NCI-H510A (cell line): ENCODE measurements at places on chromosomes 13 and 19.
A peak's percentile ranks its signal among the peaks of the same experiment; 100 is the strongest.

DNA sequence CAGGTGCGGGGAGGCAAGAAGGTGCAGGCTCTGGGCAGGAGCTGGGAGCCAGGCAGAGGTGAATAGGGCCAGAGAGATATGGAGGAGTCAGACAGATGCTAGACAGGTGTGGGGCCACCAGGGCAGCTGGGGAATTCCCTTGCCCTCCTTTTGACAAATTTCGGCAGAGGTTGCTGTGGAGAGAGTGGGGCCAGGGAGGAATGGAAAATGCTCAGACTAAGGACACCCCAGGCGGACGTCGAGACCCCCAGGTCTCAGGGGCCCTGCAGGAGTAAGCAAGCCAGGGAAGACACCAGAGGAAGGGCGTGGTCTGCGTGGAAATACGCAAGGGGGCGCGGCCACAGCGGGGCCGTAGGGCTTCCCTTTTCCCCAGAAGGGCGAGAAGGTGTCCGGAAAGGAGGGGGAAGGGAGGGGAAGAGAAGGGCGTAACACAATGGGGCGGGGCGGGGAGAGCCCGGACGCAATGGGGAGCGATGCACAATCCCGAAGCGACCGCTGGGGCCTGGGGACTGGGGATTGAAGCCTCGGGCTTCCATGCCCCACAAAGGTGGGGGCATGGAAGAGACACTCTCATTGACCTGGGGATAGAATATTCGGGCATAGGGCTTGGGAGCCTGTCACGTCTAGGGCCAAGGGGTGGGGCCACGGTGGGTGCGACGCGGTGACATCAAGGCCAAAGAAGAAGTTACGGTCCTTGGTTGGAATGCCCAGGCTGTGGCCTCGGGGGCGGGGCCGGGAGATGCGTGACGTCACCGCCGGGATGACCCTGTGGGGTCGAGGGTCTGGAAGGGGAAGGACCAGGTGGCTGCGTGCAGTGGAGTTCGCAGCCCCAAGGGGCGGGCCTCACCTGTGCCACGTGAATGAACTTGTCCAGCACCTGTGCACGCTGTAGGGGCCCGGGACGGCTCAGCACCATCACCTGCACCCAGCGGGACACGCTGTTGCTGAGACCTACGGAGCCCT, 8.2 kb downstream of the RASGRP4 start:
- peak; percentile 23 for DNase-seq

DNA sequence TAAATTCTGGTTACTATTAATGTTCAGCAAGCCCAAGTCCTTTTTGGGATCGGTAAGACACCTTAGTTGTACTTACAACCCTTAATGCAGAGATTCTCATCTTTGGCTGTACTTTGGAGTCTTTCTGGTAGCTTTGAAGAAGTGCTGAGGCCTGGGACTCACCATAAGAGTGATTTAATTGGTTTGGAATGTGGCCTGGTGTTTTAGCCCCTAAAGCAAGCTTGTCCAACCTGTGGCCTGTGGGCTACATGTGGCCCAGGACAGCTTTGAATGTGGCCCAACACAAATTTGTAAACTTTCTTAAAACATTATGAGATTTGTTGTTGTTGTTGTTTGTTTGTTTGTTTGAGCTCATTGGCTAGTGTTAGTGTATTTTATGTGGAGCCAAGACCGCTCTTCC, 215.3 kb downstream of the ZIC5 start:
- DNase-seq, result no peak

- DNase-seq, result no peak
Measured at GRCh38 chr19:51824281-51825005, 29.5 kb downstream of the FPR3 start.

GRCh38 chr19:29075149-29075548, 137.8 kb downstream of the UQCRFS1 start:
- DNase-seq, result no peak

DNA sequence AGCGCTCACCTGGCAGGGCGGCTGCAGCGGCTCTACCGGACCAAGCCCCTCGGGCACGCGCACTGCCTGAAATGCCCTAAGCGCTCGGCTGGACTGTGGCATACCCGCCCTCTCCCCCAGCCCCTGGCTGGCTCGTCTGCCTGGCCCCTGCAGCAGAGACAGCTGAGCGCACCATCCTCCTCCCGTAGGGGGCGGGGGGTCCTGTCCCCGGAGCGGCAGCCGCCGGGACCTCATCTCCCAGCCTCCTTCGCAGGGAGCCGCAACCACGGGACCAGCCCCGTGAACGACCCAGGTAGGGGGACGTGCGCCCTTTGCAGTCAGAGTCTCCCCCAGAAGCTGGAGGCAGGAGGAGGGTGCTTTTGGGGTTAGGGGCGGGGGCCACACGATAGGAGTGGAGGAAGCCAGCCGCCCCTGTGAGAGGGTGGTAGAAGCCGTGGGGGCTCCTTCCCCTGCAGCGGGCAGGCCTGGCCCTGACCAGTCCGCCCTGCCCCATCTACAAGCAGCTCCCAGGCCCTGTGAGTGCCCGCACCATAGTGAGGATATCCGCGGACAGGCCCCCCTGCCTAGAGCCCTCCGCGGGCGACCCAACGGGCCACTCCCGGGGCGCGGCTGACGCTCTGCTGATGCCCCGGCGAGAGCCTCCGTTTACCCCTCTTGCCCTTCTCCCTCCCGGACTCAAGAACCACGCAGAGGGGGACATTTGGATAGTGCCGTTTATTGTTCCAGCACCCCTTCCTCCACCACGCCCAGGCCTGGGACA, 34.2 kb downstream of the ZNF787 start:
- DNase-seq, result no peak

- no peak for DNase-seq
Measured at GRCh38 chr13:97435323-97435722, 1.4 kb downstream of the RAP2A start.

- no peak for DNase-seq
Measured at GRCh38 chr13:114122591-114123211, 9.7 kb downstream of the RASA3 start.

DNA sequence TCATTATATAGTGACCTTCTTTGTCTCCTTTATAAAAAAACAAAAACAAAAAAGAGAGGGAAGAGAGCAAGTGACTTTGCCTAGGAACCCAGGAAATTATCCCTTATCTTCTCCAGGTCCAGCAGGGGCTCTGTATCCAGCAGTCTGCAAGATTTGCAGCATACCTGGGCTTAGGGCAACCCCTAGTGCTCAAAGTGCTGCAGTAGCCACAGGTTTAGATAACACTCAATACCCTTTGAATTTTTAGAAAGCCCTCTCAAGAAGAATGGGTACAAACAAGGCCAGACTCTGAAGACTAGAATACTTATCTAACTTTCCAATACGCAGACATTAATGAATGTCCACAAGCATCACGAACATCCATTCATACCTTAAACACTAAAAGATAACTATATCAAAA, 43.2 kb downstream of the CCNA1 start:
- no peak for DNase-seq

- DNase-seq, result no peak
Measured at GRCh38 chr13:21528616-21529015, 69.5 kb upstream of the ZDHHC20 start.

GRCh38 chr19:53907193-53907581, 1.9 kb upstream of the CACNG7 start:
- no peak for DNase-seq

DNA sequence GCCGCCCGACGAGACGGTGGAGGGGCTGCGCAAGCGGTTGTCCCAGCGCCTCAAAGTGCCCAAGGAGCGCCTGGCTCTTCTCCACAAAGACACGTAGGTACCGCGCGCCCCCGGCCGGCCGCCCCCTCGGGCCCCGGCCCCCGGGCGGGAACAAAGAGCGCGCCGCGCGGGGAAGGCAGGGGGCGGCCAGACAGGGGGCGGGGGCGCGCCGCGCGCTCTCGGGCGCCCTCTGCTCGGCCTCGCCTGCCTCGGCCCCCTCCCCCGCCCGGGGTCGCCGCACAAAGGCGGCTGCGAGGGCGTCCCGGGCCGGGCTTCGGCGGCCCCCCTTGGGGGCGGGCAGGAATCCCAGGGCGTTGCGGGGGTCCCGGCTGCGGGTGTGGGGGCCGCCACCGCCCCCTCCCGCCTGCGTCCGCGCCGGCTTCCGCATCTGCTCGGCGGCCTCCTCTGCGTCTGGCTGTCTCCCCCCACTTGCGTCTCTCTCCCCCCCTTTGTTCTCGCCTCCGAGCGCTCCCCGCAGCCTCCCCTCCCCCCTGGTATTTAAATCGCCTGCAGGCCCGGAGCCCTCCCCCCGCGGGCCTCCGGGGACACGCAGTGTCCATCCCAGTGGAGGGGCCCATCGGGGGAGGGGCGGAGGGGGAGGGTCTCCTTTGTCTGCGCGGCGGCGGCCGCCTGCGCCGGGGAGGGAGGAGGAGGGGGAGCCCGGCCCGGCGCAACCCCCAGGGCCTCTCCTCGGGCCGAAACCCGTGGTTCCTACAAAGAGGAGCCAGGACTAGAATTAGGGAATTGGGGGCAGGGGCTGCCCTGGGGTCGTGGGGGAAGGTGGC, 2.3 kb downstream of the MIDN start:
- DNase-seq, result no peak

- DNase-seq, result no peak
Measured at GRCh38 chr19:18452386-18452785, 14.5 kb upstream of the ISYNA1 start.
